ENCODE measurements at places on chromosomes 11 and 22.

DNA sequence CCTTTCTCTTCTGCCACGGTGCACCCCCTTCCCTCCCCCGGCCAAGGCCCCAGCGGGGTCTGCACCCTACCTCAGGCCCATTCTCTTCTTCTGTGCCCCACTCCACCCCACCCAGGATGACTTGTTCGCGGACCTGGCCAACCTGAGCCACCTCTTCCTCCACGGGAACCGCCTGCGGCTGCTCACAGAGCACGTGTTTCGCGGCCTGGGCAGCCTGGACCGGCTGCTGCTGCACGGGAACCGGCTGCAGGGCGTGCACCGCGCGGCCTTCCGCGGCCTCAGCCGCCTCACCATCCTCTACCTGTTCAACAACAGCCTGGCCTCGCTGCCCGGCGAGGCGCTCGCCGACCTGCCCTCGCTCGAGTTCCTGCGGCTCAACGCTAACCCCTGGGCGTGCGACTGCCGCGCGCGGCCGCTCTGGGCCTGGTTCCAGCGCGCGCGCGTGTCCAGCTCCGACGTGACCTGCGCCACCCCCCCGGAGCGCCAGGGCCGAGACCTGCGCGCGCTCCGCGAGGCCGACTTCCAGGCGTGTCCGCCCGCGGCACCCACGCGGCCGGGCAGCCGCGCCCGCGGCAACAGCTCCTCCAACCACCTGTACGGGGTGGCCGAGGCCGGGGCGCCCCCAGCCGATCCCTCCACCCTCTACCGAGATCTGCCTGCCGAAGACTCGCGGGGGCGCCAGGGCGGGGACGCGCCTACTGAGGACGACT is 15.9 kb downstream of the RTN4RL2 start:
- peak; percentile 38 for DNase-seq

DNA sequence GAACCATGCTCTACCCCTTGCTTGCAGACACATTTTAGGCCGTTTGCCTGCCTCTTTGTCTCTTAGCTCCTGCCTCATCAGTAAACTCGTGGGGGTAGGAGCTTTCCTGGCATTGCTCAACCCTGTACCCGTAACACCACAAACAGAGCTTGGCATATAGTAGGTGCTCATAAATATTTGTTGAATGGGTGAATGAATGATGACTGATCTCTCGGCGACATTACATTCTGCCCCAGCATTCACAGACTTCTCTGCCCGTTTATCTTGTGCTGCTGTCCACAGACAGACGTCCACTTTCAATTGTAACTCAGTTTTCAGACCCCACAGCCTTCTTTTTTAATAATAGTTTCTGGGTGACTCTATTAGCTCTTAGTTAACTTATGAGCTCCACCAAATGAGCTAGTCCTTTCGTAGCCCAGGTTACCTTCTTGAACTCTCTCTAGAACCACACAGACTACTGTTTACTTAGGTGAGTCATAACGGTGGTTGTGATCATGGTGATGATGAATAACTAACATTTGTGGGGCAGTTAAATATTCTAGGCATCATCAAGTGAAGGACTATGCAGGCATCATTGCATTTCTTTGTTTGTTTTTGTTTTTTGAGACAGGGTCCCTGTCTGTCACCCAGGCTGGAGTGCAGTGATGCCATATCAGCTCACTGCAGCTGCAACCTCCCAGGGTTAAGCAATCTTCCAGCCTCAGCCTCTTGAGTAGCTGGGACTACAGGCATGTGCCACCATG is 188.4 kb downstream of the ADAMTS15 start:
- no peak for DNase-seq

DNA sequence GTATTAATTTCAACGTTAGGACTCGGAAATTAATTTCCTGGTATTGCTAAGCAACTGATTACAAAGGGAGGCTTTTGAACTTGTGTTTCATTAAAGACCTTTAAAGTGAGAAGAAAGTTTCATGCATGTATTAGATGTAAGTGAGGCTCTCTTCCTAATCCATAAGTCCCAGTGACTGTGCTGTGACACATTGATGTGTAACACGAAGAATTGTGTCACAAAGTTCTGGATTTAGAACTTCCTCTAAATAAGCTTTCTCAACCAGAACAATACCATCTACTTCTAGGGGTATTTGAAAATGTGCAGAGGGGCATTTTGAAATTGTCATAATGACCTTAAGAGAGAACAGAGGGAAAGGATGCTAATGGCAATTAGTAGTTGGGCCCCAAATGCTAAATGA is 14.4 kb downstream of the DCUN1D5 start:
- no peak for DNase-seq

DNA sequence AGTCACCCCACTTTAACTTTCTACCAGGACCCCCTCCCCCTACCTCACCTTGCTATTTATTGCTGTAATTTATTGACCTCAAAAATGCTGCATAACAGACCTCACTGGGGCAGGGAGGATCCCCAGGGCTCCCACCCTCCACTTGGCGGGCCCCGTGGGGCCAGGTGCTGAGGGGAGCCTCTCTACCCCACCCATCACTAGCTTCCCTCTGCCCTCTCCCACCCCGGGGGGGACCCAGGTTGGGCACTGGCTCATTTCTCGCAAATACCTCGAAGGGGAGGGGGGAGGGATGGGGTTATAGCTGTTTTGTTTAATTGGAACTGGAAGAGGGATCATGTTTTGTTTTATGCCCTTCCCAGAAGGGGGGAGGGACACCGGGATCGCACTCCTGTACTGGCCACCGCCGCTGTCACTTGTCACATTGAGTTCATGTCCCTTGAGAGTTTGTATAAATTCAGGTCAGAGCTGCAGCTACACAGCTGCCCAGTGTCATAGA is 16.3 kb upstream of the TMEM191C start:
- DNase-seq, result no peak

DNA sequence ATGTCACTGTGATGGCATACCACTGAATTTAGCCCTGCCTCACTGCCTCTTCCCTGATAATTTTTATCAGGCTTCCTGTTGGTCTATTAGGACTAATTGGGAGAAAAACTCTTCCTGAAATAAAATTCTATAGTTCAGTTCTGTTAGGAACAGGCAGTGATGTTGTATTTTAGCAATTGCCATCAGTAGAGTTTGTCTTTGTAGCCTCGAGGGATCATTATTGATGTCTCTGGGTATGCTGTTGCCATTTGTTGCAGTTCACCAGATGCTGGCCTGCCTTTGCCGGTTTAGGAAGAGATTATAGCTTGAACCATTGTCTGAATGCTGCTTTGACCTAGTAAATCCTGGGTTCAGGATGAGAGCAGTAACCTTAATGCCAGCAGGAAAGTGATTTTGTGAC is 41.0 kb downstream of the KDM2A start:
- no peak for DNase-seq

- DNase-seq, result no peak
These were observed 20.1 kb downstream of the SUN2 start for GRCh38 chr22:38735465-38736256.

DNA sequence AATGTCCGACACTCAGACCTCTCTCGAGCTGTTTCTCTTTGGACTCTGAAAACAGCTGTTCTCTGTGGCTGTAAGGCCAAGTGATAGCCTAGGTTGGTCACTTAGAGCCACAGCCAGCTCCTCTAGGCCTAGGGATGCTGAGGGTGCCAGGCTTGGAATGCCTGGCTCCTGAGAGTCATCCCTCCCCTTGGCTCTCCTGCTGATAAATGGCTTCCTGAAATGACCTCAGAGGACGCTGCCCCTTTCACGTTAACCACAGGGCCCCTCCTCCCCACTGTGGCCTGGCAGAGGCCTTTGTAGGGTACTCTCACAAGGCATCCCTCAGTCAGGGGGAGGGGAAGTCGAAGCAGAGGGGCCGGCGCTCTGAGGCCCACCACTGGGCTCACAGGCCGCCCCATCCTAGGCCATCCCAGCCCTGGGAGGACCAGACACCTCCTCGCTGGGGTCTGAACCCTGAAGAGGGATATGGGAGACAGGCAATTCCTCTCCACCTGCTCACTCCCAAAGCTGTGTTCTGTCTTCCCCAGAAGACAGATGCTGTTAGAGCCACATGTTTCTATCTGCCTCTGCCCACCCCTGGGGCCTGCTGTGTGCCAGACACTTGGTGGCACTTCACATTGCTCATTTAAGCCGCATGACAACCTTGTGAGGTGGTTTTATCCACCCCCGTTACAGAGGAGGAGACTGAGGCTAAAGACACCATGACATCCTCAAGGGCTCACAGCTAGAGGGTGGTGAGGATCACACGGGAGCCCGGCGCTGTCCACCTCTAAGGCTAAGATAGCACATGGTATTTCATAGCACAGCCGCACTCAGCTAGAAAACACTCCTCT is 50.9 kb downstream of the ARFGAP3 start:
- no peak for DNase-seq

GRCh38 chr22:33652615-33653014 is 267.7 kb downstream of the LARGE1 start:
- DNase-seq, result no peak

DNA sequence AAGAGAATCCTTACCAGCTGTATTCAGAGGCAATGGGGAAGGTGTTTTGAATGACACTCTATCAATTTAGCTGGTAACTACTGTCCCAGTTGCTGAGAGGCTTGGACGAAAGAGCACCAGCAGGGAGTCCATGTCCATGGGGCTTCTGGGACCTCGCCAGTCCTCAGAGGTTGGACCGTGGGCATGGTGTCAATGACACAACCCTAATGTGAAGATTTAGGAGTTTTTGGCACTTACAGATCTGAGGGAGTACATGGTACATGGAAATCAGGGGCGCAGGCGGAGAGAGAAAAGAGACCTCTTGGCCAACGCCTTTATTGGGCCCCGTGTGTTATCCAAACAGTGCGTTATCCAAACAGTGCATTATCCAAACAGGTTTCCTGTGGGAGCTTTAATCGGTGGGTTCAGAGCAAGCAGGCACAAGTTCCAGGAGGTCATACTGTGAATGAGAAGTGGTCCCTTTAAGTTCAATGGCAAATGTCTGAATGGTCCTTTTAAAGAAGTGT is 169.1 kb upstream of the B3GAT1 start:
- DNase-seq, result no peak

GRCh38 chr11:79119491-79120284 is 321.1 kb downstream of the TENM4 start:
- DNase-seq, result no peak

- peak; percentile 8 for DNase-seq
These were observed 39.7 kb downstream of the ADAMTS8 start for GRCh38 chr11:130388607-130389205.

GRCh38 chr11:25377466-25377865 is 880.6 kb downstream of the LUZP2 start:
- no peak for DNase-seq

GRCh38 chr22:28052825-28053269 is 133.8 kb upstream of the PITPNB start:
- no peak for DNase-seq

DNA sequence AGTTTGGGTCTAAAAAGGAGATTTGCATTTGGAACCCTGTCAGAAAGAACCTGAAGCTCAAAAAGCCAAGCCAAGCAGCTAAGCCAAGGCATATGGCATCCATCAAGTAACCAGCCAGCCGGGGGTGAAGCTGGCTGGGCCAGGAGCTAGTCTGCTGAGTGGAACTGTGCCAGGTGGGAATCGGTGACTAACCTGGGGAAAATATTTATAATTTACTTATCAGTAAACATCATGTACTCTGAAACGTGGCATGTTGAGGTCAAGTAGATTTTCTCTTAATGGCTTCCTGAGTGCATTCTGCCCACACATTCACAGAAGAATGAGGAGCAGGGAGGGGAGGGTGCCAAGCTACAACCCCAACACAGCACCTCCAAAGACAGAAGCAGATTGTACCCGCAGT is 70.5 kb upstream of the SESN3 start:
- no peak for DNase-seq

- DNase-seq, result no peak
These were observed 32.4 kb downstream of the SLN start for GRCh38 chr11:107679255-107680024.

GRCh38 chr11:118696673-118697226 is 17.3 kb upstream of the TREH start:
- DNase-seq, result no peak

DNA sequence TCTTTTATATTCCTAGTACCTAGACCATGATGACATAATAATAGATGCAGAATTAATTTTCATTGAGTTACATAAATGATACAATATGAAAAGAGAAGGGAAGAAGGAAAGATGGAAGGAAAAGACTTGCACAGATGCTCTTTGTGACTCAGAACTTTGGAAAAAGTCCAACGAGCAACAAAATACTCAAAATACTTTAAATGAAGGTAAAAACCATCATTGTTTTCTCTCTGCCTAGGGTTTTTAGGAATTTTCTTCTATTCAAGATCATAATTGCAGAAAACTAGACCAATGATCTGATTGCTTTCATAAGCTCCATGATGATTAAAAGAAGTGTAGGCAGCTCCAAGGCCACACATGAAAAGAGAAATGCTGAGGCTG is 276.9 kb downstream of the KIRREL3 start:
- no peak for DNase-seq

GRCh38 chr11:16780146-16780545 is 41.7 kb downstream of the C11orf58 start:
- no peak for DNase-seq

DNA sequence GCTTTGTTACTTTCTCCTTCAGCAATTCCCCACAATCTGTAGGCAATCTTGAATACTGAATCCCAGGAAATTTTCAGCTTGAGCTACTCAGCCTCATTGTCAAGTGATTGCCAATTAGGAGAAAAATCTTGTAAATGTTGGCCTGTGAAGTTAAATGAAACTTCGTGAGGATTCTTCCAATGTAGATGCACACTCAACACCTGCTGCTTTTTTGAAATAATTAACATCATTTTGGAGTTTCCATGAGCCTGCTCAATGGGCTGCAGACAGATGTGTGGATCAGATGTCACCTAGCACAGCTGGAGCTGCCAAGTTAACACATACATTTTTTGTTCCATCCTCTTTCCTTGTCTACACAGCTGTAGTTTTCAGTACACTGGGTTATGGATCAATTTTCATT is 645.6 kb upstream of the LUZP2 start:
- DNase-seq, result no peak

DNA sequence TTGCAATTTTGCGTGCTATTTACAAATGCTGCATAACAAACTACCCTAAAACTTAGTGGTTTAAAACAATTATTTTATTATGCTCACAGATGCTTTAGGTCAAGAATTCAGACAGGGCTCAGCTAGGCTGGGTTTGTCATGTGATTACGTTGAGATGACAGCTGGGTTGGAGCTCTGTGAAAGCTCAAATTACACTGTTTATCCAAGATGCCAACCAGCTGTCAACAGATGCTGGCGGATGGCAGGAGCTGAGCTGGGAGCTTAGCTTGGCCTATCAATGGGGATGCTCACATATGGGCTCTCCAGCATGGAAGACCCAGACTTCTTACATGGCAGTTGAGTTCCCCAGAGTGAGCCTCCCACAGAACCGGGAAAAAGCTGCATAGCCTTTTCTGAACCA is 62.7 kb downstream of the STK33 start:
- DNase-seq, result no peak

GRCh38 chr11:70242885-70243284 is 27.6 kb upstream of the PPFIA1 start:
- no peak for DNase-seq

DNA sequence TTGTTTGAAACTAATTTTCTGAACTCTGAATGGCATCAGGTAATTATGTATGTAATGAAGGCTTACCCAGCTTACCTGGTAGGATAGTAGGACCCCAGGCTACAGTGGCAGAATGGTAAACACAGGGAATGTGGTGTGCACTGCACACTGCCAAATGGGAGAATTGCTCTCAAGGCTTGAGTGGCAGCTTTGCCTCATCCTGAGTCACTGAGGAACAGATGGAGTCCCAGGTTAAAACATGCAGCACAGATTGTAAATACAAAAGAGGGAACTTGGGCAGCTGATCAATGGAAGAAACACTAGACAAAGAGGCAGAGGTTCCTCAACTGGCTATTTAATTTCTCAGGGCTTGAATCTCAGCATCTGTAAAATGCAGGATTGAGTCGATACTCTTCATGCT is 24.4 kb downstream of the GPR83 start:
- no peak for DNase-seq

GRCh38 chr11:129283141-129283540 is 91.0 kb upstream of the ARHGAP32 start:
- DNase-seq, result no peak
